Nephron progenitor cell (in vitro differentiated cells): ENCODE measurements at places on chromosomes 11 and 22.
A peak's percentile ranks its signal among the peaks of the same experiment; 100 is the strongest.

GRCh38 chr22:22692707-22693530 is 48.5 kb downstream of the GGTLC2 start:
- DNase-seq, result peak; percentile 73

GRCh38 chr11:102846292-102846691 is 2.9 kb upstream of the MMP3 start:
- DNase-seq, result no peak

DNA sequence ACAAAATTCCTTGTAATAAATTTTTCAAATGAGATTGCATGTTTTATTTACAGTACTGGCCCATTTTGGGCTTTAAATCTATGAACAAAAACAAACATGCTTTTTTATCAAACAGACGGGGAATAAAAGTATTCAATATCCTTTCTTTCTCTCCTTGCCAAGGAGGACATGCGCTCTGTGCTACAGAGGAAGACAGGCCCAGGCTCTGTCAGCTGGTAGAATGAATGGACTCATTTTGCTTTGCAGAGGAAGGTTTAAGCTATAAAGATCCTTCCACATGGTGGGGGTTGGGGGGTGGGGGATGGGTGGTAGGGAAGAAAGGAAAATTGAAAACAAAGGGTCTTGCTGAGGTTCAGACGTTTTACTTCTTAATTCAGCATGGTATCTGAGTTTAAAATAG is 575.6 kb downstream of the INSC start:
- no peak for DNase-seq

- DNase-seq, result no peak
Observed at GRCh38 chr11:2303627-2304505, 2.1 kb downstream of the TSPAN32 start.

GRCh38 chr22:33577862-33578411 is 342.3 kb downstream of the LARGE1 start:
- DNase-seq, result no peak

DNA sequence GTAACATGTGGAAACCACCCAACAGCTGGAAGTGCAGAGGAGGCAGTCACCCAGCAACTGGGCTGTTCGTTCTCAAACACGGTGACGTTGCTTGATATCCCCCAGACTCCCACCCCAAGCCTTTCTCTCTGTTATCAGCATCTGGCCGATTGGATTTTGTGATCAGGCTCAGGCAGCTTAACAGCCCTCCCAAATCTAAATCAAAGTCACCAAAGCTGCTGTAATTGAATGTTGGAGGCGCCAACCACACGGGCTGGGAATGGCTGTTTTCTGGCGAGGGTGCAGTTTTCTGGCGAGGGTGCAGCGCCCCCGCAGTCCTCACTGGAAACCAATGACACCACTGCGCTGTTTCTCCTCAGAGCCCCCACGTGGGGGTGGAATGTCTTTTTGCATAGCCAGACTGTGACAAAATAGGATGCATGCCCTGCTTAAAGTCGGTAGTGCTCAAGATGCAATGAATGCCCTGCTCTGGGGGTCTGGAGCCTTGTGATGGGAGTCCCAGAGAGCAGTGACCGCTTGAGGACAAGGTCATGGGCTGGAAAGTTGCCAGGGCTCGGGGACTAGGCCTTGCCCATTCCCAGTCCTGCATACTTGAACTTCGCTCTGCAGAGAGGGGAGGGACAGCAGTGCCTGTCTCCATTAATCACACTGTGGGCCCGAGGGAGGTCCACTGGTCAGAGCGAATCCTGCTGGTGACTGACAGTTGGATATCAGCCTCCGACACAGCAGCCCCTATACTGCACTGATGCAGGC is 105.3 kb downstream of the MORC2 start:
- no peak for DNase-seq

- DNase-seq, result no peak
Observed at GRCh38 chr11:128962896-128963295, 20.2 kb upstream of the TP53AIP1 start.

- DNase-seq, result no peak
Observed at GRCh38 chr22:44460691-44461375, 37.2 kb downstream of the RTL6 start.

DNA sequence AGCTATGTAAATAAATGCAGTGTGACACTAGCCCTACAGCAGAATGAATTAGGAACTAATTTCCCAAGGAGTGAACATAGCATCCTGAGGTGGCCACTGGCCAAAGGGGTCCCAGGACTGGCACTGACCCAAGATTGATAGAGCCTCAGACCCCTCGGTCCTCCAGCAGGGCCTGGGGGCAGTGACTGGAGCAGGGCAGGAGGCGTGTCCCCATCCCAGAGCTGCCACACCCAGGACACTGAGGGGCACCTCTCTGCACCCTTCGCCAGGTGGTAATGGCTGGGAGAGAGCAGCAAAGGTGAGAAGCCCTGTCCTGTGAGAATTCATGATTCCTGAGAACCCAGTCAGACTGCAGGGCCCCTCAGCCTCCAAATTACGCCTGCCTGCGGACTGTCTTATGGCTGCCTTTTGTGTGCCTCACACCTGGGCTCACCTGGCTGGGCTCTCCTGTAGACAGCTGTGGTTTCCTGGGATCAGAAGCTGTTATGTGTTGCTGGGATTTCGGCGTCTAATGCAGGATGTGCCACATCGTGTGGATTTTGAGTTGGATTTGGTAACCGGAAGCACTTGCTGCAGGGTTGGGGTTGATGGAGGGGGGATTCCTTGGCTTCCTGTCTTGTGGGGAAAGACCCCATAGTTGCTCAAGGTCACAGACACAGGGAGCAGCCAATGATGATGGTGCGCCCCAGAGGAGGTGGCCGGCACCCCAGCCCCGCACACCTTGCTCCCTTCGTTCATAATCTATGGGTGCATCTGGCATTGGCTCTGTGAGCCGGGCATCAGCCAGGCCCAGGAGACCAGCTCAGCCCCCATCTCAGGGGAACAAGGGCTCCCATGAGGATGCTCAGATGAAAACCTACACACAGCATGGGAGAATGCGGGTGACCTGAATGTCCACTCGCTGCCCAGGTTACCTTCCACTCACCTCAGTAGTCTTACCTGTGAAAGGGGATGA is 582.9 kb downstream of the BRD1 start:
- no peak for DNase-seq

DNA sequence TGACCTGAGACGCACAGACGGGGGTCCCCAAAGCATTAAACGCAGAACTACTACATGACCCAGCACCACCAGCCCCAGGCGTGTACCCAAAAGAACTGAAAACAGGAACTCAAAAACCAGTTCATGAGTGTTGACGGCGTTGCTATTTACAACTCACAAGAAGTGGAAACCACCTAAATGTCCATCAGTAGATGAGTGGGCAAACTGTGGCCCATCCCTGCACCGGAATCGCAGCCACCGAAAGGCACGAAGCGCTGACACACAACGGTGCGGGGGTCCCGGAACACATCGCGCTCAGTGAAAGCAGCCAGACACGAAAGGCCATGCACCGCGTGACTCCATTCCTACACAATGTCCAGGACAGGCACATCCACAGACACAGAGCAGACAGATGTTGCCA is 79.2 kb downstream of the TRMU start:
- no peak for DNase-seq

GRCh38 chr22:43541022-43541421 is 129.2 kb downstream of the MPPED1 start:
- DNase-seq, result no peak

GRCh38 chr11:27388001-27388400 is 25.0 kb upstream of the CCDC34 start:
- no peak for DNase-seq
